AG04449 (cell line): ENCODE measurements at places on chromosomes 1 and 21.
A peak's percentile ranks its signal among the peaks of the same experiment; 100 is the strongest.

GRCh38 chr1:184745929-184746638 lies 8.6 kb downstream of the EDEM3 start:
- no peak for DNase-seq

GRCh38 chr1:191912517-191912916 lies 245.7 kb upstream of the RGS18 start:
- no peak for DNase-seq

DNA sequence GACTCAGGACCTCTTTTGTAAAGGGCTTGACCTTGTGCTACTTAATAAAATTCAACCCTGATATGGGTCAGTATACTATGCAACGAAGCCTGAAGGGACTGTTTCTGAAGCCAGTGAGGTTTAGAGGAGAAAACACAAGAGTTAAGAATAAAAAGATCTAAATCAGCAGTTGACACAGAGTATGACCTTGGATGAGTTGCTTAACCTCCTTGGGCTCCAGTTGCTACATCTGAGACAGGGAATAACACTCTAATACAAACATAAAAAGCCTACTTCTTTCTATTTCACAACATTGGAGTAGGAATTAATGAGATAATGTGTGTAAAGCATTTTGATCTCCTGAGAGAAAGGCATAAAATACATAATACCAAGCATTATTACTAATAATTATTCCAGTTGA lies 882.4 kb upstream of the ADGRL2 start:
- DNase-seq, result no peak

DNA sequence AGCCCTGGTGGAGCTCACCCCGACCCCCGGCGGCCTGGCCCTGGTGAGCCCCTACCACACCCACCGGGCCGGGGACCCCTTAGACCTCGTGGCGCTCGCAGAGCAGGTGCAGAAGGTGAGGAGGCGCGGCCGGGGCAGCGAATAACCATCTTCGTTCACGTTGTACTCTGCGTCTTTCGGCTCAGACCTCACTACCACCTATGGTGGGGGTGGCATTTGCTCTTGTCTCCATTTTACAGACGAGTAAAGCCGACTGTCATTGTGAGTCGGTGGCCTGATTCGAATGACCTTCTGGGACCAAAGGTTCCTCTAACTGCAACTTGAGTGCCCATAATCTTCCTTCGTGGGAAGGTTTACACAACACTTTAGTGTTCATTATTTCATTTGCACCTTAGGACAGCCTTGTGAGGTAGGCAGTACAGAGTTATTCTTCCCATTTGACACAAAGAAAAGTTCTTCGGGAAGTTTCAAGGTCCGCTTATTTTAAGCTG lies 506 bp downstream of the C1orf50 start:
- DNase-seq, result no peak

- DNase-seq, result no peak
Observed at GRCh38 chr1:23013657-23014056, 2.0 kb downstream of the TEX46 start.

- no peak for DNase-seq
Observed at GRCh38 chr1:37493336-37494098, 19.1 kb downstream of the ZC3H12A start.

- DNase-seq, result no peak
Observed at GRCh38 chr1:37255136-37255795, 219.1 kb upstream of the ZC3H12A start.

- DNase-seq, result no peak
Observed at GRCh38 chr1:248892590-248892989, 13.4 kb upstream of the PGBD2 start.

DNA sequence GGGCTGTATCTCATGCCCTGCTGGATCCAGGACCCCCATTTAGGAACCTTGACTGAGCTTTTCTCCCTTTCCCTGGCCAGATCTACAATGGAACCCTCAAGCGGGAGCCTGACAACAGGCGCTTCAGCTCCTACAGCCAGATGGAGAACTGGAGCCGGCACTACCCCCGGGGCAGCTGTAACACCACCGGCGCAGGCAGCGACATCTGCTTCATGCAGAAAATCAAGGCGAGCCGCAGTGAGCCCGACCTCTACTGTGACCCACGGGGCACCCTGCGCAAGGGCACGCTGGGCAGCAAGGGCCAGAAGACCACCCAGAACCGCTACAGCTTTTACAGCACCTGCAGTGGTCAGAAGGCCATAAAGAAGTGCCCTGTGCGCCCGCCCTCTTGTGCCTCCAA lies 29.8 kb downstream of the PKP1 start:
- no peak for DNase-seq

DNA sequence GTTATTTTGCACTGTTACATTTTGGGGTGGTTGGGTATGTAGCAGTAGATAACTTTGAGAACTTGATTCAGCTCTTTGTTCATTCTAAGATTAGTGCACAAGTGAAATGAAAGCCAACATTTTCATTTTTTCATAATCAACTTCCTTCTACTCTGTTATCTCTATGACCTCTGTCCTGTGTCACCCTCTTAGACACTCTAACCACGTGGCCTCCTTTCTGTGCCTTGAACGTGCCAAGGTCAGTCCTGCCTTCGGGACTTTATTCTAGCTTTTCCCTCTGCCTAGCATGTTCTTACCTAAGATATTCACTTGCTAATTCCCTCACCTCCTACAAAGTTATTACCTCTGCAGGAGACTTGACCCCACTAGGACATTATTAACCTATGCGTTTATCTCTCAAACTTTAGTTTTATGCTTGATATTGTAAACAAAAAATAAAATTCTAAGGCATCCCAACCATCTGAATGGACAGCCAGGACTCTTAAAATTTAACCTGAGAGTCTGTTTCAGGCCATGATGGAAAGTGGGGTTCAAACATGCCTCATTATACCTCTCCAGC lies 19.2 kb upstream of the EDEM3 start:
- DNase-seq, result no peak

- DNase-seq, result no peak
Observed at GRCh38 chr21:31576428-31576827, 83.1 kb upstream of the SOD1 start.

DNA sequence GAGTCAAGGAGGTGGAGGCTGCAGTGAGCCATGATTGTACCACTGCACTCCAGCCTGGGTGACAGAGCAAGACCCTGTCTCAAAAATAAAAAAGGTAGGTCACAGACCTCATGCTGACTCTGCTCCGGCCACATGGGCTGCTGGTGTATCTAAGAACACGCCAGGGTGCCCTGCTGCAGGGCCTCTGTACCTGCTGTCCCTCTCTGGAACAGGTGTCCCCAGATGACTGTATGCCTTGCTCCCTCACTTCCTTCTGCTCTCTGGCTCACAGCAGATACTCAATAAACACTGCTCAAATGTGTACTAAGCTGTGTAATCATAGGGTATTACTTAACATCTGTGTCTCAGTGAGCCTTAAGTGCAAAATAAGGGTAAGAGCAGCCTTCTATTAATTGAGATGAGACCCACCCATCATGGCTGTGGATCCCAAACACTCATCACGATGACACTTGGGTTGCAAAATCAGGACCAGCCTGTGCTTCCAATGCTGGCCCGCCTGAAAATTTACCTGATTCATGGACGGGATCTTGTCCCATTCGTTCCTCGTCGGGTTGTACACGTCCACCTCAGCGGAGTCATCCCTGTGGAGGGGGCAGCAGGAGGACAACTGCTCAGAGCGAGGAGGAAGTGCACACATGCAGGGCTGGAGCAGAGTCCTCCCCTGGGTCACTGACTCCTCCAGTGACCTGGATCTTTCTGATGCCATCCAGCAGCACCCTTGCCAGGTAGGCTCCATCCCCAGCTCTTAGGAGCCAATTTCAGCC lies 7.5 kb downstream of the KLHL21 start:
- no peak for DNase-seq

GRCh38 chr1:217133958-217134856 lies 411.0 kb upstream of the ESRRG start:
- DNase-seq, result no peak

DNA sequence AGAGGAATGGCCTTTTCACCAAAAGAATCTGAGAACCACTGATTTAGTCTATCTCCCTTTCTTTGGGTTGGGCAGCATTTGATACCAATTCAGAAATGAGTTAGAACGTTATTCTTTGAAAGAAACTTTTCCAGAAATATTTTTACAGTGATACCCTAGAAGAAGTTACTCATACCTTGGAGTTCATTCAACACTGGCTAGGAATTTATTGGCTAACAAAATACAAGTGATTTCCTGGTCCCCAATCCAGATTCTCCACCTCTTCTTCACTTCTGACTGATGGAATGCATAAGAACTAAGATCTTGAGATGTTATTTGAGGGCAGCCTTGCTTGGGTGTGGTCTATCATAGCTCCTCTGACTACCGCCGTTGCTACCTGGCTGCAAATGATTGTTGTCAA lies 9.4 kb downstream of the C1orf162 start:
- no peak for DNase-seq

- DNase-seq, result no peak
Observed at GRCh38 chr21:29074783-29075182, 1.3 kb upstream of the CCT8 start.

DNA sequence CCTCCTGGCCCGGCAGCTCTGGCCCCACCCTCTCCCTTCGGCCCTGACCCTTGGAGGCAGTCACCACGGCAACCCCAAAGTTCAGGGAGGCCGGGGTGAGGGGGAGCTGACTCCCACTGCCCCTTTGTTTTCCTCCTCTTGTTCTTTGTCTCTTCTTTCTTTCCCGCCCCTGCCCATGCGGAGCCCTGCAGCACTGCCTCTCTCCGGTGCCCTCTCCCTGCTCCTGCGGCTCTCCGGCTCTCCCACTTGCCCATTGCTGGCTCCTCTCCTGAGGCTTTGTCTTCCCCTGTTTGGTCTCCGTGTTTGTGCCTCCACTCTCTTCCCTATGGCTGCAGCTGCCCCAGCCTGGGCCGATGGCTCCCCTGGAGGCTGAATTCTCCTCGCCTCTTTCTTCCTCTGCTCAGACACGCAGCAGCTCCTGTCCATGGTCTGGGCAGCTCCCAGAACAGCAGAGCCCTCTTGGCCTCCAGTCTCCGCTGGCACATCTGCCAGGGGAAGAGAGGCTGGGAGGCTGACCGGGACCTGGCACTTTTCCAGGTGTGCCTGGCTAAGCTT lies 5.8 kb downstream of the CELSR2 start:
- no peak for DNase-seq

DNA sequence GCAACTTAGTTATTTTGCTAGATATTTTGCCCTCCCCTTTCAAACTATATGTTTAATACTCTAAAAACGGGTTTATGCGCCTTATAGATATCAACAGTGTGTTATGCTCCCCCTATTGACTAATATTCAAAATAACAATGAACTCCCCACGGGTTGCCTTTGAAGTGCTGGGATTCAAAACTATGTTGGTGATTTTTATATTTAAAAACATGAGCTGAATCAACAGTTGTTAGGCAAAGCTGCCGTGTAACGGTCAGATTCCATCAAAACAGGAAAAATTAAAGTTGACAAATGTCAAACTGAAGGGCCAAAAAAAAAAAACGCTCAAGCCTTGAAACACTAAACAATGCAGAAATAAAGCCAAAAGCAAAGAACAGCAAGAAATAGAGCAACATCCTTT lies 2.5 kb downstream of the TGFBR3 start:
- no peak for DNase-seq

- no peak for DNase-seq
Observed at GRCh38 chr1:185409345-185409744, 92.3 kb upstream of the IVNS1ABP start.

- DNase-seq, result no peak
Observed at GRCh38 chr1:113903501-113904292, 902 bp downstream of the AP4B1 start.

DNA sequence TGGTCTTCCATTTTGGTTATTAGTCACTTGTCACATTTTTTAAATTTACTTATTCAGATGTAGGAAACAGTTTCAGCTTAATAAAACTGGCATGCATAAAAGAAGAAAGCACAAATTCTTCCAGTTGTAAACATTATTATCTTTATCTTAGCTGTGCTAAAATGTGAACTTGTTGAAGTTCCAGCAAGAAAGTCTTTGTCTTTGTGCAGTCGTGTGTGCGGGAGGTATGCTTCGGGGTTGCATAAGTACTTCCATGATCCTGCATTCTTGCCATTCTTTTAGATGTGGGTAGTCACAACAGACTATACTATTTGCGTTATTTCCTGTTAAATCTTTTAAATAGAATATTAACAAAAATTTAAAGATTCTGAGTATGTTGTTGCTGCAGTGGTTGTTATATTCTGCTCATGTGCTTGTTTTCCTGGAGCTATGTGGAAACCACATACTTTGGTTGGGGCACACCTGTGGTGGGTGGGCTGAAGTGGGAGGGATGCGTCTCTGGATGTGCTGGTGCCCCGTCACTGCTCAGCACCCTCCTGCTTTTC lies 49.9 kb downstream of the CBS start:
- DNase-seq, result peak; percentile 83

GRCh38 chr1:228457017-228457395 lies 30.2 kb upstream of the RNF187 start:
- DNase-seq, result no peak

DNA sequence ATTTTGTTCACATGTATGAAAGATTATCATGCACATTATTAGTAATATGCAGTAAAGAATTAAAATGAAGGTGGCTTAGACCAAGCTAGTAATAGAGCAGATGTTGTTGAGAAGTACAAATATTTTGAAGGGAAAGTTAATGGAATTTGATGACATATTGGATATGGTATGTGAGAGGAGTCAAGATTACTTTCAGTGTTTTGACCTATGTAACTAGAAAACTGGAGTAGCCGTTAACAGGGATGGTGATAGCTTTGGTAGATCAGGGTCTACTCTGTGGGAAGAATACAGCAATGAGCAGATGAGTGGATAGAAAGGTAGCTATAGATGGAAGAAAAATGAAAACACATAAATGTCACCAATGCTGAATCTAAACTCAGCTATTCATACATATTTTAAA lies 163.2 kb upstream of the LRRC7 start:
- DNase-seq, result no peak

GRCh38 chr1:87644033-87644578 lies 315.4 kb downstream of the LMO4 start:
- DNase-seq, result no peak

DNA sequence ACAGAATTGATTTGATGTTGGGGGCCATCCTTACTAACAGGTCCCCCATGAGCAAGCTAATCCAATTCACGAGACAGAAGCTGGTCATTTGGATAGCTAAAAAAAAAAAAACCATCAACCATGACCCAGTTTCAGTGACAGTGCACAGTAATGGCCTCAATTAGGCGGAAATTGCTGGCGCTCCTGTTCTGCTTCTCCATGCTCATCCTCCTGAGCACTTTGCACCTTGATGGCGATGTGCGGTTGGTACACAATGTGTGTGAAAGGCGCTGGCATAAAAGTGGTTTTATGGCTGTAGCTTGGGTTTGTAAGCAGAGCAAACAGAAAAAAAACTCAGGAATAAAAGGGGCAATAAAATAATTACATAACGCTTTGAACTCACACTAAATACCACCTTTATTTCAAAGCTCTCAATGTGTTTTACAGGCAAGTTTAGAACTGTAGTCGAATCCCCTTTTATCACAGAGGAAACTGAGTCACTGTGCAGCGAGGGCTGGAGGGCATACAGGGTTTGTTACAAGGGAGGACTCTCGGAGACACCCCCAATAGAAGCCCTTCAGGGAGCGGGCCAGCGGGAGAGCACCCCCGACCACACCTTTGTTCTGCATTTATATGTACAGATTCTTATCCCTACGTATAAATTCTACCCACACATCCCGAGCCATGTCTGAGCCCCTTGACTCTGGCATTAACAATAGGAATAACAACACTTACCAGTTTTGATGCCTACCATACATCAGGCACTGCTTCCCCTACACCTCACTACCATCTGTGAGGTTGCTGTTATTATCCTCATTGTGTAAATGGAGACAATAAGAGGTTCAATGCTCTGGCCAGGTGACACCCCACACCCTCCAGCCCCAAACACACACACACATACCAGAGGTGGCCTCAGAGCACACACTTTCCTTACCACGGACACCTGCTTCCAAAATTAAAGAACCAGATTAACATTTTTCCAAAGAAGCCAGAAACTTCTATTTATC lies 213.5 kb upstream of the IRF2BP2 start:
- DNase-seq, result no peak

GRCh38 chr1:21652101-21652936 lies 16.8 kb downstream of the RAP1GAP start:
- DNase-seq, result no peak
